ENCODE measurements at places on chromosomes 11 and 22.

DNA sequence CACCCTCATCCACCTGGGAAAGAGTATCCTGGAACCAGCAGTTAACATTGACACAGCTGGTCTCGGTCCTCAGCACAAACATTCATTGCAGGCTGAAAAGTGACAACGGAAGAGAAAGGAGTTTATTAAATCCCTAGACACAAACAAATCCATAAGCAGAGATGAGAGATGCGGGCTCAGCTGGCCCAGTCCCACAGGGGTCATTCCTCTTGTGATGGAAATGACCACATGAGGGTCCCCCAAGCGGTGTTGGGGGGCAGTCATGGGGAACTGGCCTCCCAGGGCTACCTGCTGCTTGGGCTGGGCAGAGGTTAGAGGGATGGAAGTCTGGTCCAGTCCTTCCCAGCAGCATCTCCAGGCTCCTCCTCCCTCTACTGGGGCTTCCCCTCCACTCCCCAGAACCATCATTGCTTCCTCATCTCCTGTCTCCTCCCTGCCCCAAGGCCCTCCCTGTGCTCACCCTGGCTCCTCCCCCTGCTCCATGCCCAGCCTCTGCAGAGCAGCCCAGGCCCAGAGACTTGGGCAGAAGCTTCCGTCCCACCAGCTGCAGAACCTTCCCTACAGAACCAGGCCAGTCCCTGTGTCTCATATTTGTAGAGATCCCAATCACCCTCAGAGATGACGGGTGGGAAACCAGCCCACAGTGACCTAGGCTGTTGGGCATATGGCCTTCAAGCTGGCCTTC, 5.4 kb upstream of the IGLL5 start:
- no peak for DNase-seq

DNA sequence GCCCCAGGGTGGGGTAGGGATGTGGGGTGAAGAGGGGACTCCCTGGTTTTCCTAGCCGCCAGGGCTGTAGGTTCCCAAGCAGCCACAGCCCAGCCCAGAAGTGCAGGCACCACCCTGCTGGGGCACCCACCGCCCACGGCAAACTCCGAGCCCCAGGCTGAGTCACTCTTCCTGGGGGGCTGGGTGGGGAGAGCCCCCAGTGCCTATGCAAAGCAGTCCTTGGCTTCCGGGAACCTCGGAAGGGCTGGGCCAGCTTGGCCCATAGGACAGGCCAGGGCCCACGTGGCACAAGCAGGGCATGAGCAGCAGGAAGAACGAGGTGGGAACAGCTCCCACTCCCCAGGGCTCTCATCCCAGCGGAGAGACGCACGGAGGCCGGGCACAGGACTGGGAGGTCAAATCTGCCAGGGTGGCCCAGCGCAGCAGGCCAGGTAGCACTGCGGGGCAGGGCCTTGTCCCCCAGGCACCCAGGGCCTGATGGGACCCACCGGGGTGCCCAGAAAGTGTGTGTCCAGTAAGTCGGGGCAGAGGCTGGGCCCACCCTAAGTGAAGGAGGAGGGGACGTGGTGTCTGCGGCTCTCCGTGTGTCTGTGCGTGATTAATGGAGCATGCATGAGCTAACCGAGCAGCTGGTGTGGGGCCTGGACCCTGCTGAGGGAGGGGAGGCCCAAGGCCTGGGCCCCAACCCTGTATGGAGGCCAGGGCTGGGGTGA, 4.6 kb upstream of the IL17REL start:
- DNase-seq: no peak

DNA sequence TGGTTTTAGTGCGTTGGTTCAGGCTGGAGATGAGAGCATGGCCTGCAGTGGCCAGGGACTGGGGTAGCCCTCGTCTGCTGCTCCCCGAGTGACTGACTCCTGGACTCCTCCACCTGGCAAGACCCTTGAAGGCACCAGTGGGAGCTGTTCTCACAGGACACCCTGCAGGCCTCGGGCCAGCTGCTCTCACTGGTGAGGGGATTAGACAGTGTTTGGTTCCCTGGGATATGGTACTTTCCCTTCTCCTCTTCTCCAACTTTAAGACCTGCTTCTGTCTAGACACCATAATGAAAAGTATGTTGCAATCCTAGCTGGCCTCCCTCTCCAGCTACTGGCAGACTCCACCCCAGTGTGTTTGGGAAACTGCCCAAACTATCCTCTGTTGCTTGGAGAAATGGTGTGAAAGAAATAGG, 168.8 kb upstream of the CADM1 start:
- DNase-seq: no peak

DNA sequence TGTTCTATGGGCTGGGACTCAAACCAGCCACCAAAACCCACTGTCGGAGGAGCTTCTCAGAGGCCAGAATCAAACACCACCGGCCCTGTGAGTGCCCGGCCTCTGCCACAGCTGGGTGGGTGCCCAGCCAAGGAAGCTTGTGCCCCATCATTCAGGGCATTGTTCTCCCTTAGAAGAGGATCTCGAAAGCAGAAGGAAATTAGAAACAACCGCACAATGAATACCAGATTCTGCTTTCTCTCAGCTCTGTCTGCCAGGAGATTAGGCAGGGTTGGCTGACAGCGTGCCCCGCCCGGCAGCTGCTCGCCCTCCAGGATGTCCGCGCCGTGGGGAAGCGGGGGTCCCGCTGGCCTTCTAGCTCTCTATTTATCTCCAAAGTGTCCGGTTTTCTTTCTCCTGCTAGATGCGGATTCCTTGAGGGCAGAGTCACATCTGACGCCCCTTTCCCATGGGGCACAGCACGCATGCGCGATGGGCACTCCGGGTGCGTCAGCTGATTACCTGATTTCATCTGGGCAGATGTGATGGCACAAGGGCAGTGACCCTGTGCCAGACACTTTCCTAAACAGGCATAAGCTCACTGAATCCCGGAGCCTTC, 25.5 kb downstream of the SCGB1A1 start:
- no peak for DNase-seq

DNA sequence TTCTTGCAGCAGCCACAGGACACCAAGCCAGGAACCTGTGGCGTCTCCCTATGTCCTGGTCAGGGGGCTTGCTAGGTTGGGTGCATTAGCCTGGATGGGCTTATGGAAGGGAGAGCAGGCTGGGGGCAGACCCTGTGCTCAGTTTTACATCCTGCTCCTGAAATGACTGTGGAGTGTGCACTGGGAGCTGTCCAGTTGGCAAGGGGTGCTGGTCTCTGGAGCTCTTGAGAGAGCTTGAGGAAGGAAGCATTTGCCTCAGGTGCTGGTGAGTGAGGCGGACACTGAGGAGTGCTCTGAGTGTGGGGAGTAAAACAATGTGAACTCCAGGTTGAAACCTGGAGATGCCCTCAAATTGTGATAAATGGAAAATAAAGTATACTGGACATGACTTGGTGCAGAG, 3.4 kb downstream of the SCGB1D4 start:
- DNase-seq: no peak

- DNase-seq: no peak
Observed at GRCh38 chr22:31269892-31270579, 22.3 kb downstream of the PIK3IP1 start.

- no peak for DNase-seq
Observed at GRCh38 chr11:686451-687243, 8.4 kb downstream of the DEAF1 start.

- no peak for DNase-seq
Observed at GRCh38 chr11:64316672-64317324, 561 bp downstream of the TRMT112 start.

DNA sequence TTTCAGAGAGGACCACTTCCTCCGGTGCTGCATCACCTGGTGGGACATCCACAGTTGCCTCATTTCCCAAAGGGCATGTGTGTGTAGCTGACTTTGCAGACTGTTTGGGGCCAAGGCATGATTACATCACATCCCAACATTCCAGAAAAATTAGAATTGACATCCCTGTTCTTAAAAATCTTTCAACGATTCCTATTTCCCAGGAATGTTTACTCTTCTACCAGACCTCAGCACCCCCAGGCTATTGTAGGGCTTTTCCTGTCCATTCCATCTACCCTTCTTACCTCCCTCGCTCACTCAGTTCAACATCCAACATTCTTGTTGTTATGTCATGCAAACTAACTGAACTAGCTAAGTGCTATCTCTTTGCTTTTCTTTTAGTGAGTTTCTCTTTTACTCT, 37.3 kb downstream of the PIWIL4 start:
- no peak for DNase-seq

- no peak for DNase-seq
Observed at GRCh38 chr11:112563808-112564207, 303.1 kb upstream of the PLET1 start.

DNA sequence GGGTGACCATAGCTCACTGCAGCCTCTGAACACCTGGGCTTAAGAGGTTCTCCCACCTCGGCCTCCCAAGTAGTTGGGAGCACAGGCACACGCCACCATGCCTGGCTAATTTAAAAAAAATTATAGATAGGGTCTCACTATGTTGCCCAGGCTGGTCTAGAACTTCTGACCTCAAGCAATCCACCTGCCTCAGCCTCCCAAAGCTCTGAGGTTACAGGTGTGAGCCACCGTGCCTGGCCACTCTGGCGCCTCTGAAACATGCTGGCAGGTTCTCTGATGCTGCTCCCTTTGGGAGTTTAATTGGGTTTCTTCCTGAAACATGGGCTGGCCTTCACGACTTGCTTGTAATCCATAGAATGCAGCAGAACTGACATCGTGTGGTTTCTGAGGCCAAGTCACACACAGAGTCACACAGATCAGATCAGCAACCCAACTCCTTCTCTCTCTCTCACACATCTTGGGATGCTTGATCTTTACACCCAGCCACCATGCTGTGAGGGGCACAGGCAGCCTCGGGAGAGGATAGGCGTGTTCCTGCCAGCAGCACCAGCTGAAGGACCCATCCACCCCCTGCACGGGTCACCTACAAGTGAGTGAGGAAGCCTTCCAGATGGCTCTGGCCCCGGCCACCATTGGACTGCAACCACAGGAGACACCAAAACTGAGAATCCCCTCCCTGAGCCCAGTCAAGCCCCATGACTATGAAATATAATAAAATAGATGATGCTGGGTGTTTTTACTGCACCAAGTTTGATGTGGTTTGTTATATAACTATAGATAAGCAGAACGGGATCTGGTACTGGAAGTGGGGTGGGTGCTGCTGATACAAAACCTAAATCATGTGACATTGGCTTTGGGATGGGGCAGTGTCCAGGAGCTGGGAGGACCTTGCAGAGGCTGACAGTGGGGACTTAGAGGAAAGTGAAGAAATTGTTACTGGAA, 3.1 kb upstream of the GSC2 start:
- no peak for DNase-seq

- no peak for DNase-seq
Observed at GRCh38 chr11:9169595-9170295, 78.3 kb upstream of the SCUBE2 start.

GRCh38 chr11:43503417-43503816, 144.7 kb downstream of the TTC17 start:
- DNase-seq: no peak

DNA sequence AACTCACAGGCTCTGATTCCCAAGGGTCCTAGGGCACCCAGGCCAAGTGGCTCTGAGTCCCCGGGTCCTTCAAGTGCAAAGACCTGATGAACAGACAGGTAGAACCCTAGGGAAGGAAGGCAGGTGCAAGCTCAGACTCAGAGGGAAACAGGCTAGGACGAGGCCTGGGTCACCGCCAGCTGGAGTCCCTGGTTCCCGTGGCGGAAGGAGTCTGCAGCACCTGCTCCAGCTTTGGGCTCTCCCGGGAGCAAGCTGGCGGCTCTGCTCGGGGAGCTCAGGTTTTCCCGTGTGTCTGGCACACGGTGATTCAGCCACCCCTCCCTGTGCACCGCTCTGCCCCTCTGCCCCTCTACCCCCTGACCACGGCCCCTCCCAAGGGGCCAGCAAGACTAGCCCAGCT, 59.8 kb downstream of the WNT7B start:
- no peak for DNase-seq

- no peak for DNase-seq
Observed at GRCh38 chr11:124069429-124070401, 28.6 kb upstream of the OR10G7 start.

DNA sequence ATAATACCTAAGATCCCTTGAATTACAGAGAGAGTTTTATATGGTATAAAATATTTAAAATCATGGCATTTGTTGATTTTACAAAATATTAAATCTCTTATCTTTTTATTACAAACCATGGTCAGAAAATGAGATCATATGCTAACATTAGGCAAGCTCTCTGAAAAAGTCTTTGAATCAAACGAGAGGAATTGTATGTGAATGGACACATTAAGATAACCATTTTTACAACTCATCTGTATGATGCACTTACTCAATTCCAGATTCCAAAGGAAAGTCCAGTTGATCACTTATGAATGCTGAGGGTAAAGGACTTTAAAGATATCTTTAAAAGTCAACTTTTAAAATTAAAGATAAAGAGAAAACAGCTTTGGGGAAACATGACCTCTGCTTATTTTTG, 83.5 kb upstream of the LUZP2 start:
- no peak for DNase-seq

- no peak for DNase-seq
Observed at GRCh38 chr22:44453441-44454112, 44.5 kb downstream of the RTL6 start.

- no peak for DNase-seq
Observed at GRCh38 chr11:91978747-91979146, 245.9 kb upstream of the FAT3 start.

DNA sequence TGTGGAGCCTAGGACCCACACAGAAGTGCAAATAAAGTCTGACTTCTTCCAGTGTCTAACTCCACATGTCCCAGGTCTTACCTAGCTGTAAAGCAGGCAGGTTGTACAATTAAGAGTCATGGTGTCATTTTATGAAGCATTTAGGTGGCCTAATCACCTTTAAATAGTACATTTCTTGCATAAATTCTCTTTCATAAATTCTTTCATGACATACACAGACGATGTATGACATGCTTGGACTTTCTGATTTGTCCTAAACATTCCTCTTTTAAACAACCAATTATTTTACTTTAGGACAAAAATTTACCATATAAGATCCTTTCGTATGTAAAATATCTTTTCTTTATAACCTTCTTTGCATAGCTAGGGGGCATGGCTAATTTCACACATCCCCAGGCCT, 31.3 kb downstream of the TSKU start:
- DNase-seq: no peak

GRCh38 chr22:38315823-38316363, 1.3 kb downstream of the CSNK1E start:
- DNase-seq: no peak

- no peak for DNase-seq
Observed at GRCh38 chr22:46563381-46564083, 26.1 kb upstream of the CELSR1 start.

DNA sequence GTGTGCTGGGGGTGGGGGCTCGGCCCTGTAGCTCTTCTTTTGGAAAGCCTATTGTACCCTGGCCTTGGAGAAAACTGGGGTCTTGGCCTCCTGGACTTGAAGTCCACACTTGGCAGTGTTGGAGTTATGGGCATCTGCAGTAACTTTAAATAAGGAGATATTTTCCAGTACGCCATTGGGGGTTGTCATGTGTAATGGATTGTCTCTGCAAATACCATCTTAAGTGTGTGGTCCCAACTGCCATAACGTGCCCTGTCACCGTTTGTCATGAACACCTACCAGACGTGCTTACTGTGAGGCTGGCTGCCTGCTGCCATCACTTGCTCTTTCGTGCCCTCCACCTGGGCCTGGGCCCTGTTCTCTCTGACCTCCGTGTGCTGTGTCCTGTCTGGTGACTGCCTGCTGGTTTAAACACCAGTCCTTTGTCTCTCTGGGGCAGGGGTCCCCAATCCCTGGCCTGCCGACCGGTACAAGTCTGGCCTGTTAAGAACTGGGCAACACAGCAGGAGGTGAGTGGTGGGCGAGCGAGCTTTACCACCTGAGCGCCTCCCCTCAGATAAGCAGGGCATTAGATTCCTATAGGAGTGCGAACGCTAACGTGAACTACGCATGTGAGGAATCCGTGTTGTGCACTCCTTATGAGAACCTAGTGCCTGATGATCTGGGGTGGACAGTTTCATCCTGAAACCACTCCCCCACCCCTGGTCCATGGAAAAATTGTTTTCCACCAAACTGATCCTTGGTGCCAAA, 3.6 kb upstream of the ZDHHC8 start:
- DNase-seq: no peak

- no peak for DNase-seq
Observed at GRCh38 chr22:27267145-27267544, 534.4 kb downstream of the MN1 start.
